ENCODE measurements at places on chromosomes 6 and 20.

GRCh38 chr20:8144282-8145245, 12.5 kb downstream of the PLCB1 start:
- peak; percentile 22 for DNase-seq

GRCh38 chr20:63706852-63707557, 771 bp downstream of the ARFRP1 start:
- peak; percentile 20 for DNase-seq

DNA sequence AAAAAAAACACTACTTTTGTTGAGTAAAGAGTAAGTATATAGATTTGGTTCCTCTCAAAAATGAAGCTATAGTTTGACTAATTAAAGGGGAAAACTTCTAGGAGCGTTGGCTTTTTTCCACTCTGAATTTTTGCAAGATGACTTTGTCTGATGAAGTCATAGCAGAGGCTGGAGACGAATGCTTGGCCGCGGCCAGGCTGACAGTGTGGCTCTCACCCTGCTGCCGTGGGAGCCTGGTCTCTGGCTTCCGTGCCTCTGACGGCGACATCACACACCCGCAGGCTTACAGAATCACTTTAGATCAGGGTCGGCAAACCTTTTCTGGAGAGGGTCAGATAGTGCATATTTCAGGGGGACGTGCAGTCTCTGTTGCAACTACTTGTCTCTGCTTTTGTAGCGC, 145.0 kb downstream of the PHACTR3 start:
- no peak for DNase-seq

DNA sequence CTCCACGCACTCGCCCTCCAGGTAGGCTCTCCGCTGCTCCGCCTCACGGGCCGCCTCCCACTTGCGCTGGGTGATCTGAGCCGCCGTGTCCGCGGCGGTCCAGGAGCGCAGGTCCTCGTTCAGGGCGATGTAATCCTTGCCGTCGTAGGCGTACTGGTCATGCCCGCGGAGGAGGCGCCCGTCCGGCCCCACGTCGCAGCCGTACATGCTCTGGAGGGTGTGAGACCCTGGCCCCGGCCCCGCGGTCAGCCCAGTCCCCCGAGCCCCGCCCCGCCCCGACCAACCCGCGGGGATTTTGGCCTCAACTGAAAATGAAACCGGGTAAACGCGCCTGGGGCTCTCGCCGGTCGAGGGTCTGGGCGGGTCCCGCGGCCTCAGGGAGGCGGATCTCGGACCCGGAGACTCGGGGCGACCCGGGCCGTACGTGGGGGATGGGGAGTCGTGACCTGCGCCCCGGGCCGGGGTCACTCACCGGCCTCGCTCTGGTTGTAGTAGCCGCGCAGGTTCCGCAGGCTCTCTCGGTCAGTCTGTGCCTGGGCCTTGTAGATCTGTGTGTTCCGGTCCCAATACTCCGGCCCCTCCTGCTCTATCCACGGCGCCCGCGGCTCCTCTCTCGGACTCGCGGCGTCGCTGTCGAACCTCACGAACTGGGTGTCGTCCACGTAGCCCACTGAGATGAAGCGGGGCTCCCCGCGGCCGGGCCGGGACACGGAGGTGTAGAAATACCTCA, 598 bp downstream of the HLA-B start:
- peak; percentile 39 for DNase-seq

DNA sequence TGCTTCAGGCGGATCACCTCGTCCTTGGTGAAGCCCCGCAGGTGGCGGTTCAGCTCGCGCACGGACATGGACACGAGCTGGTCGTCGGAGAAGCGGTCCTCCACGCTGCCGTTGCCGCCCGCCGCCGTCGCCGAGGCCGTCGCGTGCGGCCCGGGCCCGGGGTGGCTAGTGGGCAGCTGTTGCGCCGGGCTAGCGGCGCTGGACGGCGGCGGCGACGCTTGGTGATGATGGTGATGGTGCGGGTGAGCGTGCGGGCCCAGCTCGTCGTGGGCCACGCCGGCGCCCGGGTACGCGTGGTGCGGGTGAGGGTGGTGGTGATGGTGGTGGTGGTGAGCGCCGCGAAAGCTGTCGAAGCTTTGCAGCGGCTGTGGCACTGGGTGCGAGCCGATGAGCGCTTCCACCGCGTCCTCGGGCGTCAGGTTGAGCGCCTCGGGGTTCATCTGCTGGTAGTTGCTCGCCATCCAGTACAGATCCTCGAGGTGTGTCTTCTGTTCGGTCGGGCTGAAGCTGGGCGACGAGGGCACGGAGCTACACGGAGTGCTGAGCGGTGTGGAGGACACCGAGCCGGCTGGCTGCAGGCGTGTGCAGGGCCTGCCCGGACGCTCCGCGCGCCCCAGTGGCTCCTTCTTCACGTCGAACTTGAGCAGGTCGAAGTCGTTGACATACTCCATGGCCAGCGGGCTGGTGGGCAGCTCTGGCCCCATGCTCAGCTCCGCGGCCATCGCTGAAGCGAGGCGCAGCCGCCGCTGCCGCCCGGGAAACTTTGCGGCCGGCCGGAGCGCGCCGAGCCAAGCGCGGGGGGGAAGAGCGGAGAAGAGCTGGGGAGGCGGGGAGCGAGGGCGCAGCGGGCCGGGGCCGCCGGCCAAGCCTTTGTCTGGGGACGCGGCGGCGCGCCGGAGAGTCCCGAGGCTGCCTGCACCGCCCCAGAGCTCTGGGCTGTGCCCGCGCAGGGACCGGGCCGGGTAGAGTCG, 622 bp downstream of the MAFB start:
- peak; percentile 33 for DNase-seq

DNA sequence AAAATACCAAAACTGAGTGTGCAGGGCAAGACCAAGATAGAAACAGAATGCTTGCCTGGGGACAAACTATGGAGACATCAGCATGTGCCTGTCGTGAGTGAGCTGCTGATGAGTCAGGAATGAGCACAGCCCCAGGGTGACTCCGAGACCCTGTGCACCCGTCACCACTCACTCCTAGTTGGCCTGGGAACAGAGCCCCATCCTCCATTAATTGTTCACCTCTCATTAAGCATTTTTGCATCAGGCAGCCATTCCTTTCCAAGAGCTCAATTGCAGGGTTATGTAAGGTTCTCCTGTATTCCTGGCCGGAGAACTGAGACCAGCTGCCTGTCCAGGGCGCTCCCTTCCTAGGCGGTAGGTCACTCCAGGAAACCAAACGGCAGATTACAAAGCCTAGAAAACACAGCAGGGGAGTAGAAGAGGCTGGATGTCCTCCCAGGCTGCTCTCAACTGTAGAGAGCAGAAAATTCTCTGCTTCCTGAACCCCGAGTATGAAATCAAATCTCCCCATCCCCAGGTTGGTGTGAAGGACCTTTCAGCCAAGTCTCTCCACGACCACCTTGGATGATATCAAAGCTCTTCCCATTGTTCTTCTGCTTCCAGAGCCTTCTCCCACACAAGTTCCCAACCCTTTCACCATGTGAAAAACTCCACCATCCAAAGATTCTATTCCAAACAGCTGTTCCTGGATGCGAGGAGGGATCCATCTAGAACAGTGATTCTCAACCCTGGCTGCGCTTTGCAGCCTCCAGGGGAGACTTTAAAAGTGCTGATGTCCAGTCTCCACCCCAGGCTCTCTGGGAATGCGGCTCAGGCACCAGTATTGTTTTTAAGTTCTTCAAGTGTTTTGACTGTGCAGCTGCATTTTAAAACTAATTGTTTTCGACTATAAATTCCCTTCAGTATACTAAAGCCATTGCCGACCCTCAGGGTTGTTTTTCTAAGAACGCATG, 532.6 kb upstream of the JARID2 start:
- DNase-seq = peak; percentile 89

- DNase-seq = no peak
Measured at GRCh38 chr6:11798538-11798937, 19.9 kb upstream of the ADTRP start.

- DNase-seq = peak; percentile 40
Measured at GRCh38 chr20:32685541-32686529, 12.1 kb upstream of the C20orf203 start.

DNA sequence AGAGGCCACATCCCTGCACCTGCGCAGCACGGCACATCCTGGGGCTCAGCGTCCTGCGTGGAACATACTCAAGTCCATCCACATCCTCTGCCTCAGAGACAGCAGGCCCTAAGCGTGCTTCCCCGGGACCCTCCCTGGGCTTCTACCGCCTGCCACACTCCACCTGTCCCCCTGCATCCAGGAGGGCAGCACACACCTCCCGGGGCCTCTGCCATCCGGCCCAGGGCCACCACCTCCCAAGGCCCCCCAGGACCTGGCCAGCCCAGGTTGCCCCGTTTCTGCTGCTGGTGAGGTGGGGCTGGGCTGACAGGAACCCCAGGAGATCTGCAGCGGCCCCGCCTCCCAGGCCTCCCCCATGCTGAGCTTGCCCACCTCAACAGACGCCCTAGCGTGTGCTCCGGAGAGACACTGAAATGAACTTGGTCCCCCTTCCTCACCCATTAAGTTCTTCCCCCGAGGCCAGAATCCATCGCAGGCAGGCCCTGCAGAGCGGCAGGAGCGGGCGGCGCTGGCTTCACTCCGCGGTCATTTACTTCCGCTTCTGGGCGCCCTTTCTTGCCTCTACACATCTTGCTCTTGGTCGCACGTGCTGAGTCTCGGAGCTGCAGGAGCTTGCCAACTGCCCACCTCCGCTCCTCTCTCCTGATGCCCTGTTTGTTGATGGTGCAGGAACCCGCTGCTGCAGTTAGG, 235.3 kb downstream of the TAF4 start:
- DNase-seq = no peak

- no peak for DNase-seq
Measured at GRCh38 chr6:75065523-75065922, 140.3 kb downstream of the COL12A1 start.

DNA sequence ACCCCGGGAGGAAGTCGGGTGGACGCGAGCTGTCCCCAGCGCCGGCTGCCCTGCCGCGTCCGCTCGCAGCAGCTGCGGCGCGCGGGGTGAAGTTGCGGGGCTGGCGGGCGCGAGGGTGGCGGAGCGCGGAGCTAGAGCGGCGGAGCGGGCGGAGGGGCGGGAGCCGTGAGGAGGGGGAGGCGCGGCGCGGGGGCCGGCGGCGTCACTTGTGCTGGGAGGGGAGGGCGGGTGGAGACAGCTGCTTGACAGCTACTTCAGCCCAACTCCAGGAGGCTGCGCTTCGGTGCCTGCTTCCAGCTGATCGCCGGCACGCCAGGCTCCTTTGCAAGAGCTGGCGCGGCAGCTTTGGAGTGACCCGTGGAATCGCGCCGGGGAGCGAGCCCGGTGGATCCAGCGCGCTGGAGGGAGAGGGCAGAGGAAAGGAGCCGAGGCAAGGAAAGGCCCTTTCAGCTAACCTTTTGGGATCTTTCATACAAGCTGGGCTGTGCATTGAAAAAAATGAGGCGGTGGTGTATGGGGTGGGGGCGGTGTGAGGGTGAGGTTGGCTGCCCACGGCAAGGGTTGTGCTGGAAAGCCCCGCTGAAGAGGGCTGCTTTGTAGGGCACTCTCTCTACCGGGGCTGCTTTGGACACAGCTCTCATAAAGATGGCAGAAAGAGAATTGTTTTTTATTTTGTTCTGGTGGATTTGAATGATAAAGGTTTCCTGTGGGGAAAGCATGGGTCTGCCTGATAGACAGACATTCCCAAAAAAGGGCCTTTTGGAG, 24.6 kb downstream of the RIPOR2 start:
- peak; percentile 32 for DNase-seq

GRCh38 chr20:62696989-62697388, 11.6 kb upstream of the NTSR1 start:
- peak; percentile 85 for DNase-seq

GRCh38 chr20:6590891-6591637, 176.4 kb upstream of the BMP2 start:
- no peak for DNase-seq

DNA sequence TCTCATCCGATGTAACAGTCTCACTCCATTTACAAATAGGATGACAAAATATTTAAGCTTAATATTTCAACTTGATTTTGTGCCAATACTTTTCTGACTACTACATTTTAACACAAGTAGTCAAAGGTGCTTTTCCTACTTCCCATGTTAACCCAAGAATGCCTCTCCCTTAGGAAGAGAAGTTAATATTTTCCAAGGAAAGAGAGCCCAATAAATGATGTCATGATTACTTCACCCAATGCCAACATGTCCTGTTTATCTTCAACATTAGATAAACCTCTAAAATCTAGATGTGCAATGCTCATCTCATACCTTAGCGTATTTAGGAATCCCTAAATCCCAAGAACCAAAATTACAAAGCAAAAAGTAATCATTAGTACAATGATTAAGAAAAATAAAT, 156.7 kb upstream of the TENT5A start:
- no peak for DNase-seq

GRCh38 chr6:43671011-43671800, 16.4 kb downstream of the MRPS18A start:
- no peak for DNase-seq

DNA sequence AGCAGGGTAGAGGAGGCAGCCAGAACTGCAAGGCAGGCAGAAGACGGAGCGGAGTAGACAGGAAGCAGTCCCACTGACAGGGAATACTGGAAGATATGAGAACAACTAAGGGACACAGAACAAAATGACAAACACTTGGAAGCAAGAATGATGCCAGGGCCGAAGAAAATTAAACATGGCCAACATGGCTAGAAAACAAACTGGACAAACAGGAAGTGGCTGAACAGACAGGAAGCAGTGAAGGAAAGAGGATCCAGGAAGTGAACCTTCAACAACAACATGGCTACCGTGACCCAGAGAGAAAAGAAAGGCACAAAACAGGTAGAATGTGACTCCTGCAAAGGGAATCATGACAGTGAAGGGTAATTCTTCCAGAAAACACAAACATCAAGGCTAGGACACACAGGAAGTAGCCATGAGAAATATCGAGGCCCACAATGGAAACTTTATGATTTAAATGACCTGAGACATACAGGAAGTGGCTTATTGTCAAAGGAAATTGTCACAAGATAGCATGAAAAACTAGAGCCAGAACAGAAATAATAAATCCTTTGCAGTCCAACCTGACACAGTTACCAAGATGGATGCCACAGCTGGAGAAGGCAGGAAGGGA, 9.1 kb downstream of the COL11A2 start:
- DNase-seq = peak; percentile 35

DNA sequence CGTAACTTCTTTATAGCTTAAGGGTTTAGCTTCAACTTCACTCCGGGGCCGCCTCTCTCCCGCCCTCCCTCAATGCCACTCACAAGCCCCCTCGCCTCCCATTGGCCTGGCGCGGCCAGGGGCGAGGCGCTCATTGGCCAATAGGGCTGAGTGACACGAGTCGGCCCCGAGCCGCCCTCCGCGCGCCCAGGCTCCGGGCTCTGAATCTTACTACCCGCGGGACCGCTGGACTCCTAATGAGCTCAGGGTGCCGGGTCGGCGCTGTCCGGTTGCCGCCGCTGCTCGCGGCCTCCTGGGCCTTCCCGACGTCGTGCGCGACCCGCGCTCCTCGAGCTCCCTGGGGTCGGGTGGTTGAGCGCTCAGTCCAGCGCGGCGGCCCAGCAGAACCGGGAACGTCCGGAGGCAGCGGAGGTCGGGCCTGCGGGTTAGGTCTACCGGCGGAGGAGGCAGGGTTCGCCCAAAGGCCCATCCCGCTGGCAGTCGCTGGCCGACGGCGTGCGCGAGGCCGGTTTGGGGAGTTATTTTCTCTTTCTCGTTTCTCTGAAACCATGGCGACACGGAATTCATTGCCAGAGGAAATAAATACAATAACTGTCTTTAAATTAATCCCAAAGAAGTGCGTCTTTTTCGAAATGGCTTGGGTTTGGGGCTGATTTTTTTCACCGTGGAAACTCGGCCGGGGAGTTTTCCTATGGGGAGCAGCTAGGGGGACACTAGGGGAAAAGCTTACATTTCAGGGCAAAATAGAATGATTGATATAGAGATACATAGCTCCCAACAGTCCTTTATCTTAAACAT, at the start of gene SIM1:
TSS of gene SIM1 (minus strand) at position 19 of the 798 bp plus-strand sequence. CDS start 1,453 bp downstream, outside the sequence.
- peak; percentile 26 for DNase-seq

GRCh38 chr6:157647261-157647915, 175.7 kb upstream of the SNX9 start:
- DNase-seq = peak; percentile 39

All from CD14-positive monocyte (primary cell).